COR-L47 (cell line): ENCODE measurements at places on chromosomes 6 and 20.

- DNase-seq = no peak
Measured at GRCh38 chr6:28220257-28221133, 4.6 kb upstream of the ZSCAN9 start.

- DNase-seq = no peak
Measured at GRCh38 chr6:129893640-129894039, 32.5 kb upstream of the TMEM244 start.

GRCh38 chr20:22374066-22374465, 210.3 kb downstream of the FOXA2 start:
- peak; percentile 56 for DNase-seq

GRCh38 chr20:16587066-16587465, 13.8 kb upstream of the KIF16B start:
- no peak for DNase-seq

GRCh38 chr20:60242836-60243505, 284.7 kb downstream of the CDH26 start:
- no peak for DNase-seq

GRCh38 chr6:11413728-11414127, 123.8 kb upstream of the TMEM170B start:
- no peak for DNase-seq

- DNase-seq = peak; percentile 10
Measured at GRCh38 chr6:117976030-117976651, 69.1 kb downstream of the SLC35F1 start.

DNA sequence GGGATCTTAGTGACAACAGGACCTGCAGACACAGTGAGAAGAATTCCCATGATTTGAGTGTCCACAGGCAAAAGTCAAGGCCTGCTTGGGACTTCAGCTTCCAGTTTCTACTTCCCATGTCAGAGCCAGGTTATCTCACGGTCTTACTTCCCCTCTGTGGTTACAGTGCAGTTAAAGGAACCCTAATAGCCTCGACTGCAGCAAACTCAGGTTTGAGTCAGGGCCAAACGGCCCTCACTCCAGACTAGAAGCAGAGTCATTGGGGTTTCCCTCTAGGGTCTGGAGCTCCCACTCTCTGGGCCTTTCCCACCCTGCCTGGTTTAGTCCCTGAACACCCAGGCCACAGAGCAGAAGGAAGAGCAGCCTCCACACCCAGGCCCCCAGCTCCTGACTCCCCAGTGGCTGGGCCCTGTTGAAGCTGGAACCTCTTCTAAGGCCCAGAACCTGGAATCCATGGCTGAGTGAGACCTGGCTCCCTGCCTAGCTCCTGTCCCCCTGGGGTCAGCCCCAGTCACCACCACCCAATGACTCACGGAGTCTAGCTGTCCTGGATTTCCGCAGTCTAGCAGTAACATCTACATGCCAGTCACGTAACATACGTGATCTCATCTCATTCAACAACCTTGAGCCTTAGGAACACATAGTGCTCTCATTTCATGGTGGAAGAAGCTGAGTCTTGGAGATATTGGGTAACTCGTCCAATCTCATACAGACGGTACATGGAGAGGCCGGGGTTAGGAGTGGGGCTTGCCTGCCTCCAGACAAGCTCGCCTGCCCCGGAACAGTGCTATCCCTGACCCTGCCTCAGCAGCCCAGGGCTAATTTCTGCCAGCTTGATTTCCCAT, 9.2 kb upstream of the GHRH start:
- DNase-seq = no peak

GRCh38 chr20:17822540-17823408, 123.0 kb downstream of the BANF2 start:
- no peak for DNase-seq

DNA sequence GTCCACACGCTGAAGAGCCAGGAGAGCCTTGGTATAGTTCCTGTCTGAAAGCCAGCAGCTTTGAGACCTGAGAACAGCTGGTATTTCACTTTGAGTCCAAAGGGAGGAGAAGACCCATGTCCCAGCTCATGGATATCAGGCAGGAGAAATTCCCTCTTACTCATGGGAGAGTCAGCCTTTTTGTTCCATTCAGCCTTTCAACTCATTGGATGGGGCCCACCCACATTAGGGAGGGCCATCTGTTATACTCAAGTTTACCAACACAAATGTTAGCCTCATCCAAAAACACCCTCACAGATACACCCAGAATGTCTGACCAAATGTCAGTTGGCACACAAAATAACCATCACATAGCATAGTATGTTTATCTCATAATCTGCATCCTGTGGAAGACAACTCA, 80.1 kb downstream of the GMDS start:
- no peak for DNase-seq

GRCh38 chr6:6968731-6969552, 138.8 kb upstream of the RREB1 start:
- DNase-seq = no peak

DNA sequence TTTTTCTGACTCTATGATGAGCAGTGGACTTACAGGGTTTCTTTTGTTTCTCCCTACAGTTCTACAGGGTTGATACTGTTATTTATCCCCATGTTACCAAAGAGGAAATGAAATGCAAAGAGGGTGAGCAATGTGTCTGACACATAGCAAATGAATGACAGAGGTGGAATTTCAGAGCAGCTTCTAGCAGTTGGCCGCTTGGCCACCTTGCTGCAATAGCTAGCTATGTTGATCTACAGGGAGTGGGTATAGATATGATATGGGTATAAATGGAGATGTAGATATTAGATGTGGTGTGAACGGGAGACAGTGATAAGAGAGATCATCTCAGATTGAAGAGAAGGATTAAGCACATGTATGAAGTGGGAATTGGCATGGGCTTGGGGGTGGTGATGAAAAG, 10.9 kb upstream of the SLC22A3 start:
- no peak for DNase-seq

- no peak for DNase-seq
Measured at GRCh38 chr20:53656293-53657202, 62.9 kb upstream of the ZNF217 start.

DNA sequence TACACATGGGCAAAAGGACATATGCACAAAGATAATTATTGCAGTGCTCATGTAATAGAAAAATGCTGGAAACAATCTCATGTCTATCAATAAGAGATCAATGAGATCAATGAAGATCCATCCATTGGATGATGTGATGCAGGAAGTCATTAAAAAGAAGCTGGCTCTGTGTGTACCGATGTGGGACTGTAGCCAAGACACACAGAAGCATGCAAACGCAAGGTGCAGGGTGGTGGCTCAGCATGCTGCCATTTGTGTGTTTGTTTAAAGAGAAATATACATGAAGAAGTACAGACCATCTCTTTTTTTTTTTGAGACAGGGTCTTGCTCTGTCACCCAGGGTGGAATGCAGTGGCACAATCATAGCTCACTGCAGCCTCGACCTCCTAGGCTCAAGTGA, 33.1 kb upstream of the KCNB1 start:
- peak; percentile 73 for DNase-seq

DNA sequence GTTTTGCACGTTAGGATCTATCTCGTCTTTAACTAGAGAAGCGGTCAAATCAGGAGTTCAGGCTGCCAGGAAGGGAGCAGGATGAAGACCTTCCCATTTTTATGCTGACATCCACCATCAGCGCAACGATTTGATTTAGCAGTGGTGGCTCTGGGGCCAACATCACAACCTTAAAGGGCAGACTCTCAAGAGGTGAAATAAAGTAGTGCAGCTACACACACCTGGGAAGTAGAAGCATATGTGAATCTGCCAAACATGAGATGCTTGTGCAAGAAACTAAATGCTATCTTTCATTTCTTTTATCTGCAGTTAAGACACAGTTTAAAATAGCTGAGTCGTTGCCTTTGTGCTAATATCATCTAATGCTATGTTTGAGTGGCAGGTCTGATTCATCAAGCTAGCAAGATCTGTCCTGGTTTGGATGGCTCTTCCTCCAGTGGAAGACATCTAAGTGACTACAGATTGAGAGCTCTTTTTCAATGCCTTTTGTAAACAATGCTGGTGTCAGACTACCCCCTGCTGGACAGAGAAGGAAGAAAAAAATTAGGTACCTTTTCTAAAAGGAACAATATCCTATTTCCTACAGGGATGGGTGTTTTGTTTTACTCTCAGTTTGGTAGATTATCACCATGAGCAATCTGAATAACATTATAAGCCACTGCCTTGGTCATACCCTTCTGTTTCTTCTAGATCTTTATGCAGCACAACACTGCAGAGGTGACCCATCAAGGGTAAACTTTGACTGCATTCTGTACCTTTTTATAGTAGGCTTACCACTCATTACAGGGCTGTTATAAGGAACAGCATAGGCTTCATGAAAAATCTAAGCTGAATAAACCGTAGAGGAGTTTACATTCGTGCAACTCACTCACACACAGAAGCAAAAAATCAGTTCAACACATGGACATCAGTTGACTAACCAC, 171.6 kb upstream of the FBXL4 start:
- peak; percentile 26 for DNase-seq

DNA sequence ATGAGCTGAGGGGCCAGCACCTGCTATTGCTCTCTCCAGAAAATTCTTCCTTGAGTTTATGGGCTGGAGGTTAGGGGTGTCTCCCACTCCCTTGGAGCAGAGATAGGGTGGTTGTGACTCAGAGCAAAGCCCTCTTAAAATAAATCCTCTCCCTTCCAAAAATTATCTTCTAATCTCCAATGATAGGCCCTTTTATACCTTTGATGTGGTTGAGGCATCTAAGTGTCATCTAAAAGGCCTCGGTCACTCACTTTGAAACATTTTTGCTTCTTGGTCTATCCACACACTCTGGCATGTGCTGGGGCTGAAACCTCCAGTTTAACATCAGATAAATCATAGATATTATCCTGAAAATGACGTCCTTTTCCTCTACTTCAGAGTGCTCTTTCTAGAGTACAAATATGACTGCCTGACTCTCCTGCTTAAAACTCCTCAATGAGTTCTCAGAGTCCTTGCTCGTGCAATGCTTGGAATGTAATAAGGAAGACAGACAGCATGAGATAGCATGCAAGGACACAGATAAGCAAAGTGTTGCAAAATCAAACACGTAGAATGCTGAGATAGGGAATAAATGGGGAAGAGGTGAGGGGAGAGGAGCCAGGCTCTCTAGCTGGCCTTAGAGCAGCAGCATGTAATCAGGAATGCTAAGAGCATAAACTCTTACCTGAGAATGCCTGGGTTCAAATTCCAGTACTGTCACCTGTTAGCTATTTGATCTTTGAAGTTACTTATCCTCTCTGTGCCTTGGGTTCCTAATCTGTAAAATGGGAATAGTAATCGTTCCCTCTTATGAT, 374.1 kb upstream of the CITED2 start:
- DNase-seq = no peak

- no peak for DNase-seq
Measured at GRCh38 chr6:43768506-43768860, 1.5 kb upstream of the VEGFA start.

GRCh38 chr6:11762794-11763459, 15.7 kb downstream of the ADTRP start:
- no peak for DNase-seq

GRCh38 chr20:16745204-16745603, 3.0 kb upstream of the OTOR start:
- DNase-seq = no peak

DNA sequence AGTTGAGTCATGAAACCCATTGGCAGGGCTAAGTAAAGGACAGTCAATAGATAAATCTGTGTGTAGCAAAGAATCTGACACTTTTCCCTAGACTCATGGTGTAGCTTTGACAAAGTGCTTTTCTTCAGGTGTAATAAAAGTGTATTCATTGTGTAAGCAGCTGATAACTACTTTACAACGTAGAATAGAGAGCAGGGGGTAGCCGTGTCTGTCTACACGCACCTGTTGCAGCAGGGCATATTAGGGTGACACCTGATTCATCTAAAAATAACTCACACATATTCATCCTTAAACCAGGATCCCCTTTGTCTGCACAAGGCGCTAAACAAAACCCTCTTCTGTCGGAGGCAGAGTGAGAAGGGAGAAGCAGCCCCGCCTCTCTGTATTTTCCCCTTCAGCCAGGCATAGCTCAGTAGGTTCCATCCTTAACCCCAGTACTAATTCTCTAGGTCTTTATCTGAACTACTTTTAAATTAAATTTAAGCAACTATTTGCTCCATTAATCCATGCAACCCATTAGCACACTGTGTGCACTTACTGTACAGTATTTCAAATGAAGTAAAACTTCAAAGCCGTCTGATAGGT, 306.7 kb upstream of the SASH1 start:
- no peak for DNase-seq

DNA sequence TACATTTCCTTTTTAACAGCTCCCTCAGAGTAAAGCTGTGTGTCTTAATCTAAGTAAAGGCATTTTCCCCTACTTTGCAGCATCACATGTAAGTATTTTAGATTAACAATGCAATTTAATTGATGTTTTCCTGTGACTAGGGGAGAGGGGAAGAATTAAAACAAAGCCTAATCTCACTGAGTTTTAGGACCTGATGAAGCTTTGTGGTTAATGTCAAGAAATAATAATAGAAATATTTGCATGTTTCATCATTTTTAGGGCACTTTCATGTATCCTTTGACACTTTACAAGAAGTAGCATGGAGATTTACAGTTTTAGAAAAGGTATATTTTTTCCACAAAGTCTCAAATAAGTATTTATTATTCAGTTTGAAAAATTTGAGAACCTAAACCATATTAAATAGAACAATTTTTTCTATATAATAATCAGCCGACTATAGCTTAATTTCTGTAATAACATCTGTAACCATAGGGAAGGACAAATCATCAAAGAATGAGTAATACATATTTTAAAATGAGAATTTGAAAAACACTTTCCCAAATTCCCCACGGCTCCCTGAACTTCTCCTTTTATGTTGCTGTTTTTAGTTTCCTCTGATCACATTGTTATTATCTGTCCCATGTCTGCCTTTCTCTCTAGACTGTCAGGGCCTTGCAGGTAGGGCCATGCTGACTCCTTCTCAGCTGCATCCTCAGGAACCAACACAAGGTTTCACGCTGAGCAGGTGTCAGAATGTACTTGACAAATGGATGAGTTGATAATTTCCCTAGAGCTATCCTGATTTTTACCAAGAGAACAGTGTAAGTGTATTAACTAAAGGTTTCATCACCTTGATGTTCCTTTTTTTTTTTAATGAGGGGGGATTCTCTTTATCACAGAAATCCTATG, 338.1 kb downstream of the SYNE1 start:
- DNase-seq = no peak

GRCh38 chr20:50269091-50270033, 78.7 kb downstream of the CEBPB start:
- no peak for DNase-seq

GRCh38 chr6:114290864-114291263, 52.0 kb downstream of the HS3ST5 start:
- no peak for DNase-seq

DNA sequence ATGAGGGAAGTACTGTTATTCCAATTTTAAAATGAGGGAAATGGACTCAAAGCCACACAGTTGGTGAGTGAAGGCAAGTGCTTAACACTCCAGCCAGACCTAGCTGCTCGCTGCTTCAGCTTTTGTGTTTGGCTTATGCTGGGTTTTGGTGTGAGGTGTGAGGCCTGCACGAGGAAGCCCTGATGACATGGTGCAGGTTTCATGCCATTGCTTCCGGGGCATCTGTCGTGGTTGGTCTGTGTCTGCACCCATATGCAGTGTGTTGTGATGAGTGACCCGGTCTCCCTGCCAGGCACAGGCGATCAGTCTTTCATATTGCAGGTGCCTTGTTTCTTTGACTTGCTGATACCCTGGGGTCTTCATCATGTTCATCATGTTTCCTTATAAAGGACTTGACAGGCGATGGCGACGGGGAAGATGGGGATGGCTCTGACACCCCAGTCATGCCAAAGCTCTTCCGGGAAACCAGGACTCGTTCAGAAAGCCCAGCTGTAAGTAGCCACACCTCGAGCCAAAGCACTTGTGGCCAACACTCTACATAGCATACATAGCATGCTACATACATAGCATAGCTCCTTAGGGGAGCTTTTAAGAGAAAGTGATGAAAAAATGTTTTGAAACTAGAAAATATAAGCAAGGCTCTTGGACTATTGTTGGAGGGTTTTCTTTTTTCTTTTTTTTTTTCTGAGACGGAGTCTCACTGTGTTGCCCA, 22.3 kb downstream of the DNMT3B start:
- no peak for DNase-seq
